ENCODE measurements at places on chromosomes 2 and 18.

- H3K4me1 ChIP-seq: no peaks in the 10 kb centered on the region
- H3K4me3 ChIP-seq: no peak overlapping the region
- H3K27me3 ChIP-seq: peaks cover 7% of the 10 kb centered on the region
- DNase-seq: no peak
- H3K27ac ChIP-seq: no peak overlapping the region
Observed at GRCh38 chr2:118806797-118807667, 40.4 kb downstream of the EN1 start.

DNA sequence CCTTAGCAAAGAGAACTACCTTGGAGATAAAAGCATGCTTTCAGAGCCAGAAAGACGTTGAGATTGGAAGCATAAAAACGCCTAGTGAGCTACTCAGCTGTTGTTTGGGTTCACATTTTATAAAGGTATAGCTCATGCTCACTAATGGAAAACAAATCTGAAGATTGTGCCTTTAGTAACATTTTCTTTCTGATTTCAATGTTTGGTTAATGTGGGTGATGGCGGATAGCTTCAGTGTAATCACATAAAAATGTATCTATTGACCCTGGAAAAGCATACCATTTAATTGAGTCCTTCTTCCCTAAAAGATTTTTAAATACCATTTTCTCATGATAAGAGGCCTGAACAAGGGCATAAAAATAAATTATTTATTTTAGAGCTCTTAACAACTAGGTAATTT, 73.4 kb downstream of the DTNA start:
- H3K27me3 ChIP-seq: no peaks in the 10 kb centered on the region
- DNase-seq: no peak
- no peak overlapping the region for H3K27ac ChIP-seq
- no peaks in the 10 kb centered on the region for H3K4me1 ChIP-seq

- no peaks in the 10 kb centered on the region for H3K36me3 ChIP-seq
- H3K4me1 ChIP-seq: no peaks in the 10 kb centered on the region
Observed at GRCh38 chr2:110106642-110107041, 9.0 kb downstream of the MALL start.

- H3K4me3 ChIP-seq: no peak overlapping the region
- no peaks in the 10 kb centered on the region for H3K27me3 ChIP-seq
- H3K4me1 ChIP-seq: no peaks in the 10 kb centered on the region
Observed at GRCh38 chr2:128108166-128108565, 17.2 kb downstream of the UGGT1 start.

DNA sequence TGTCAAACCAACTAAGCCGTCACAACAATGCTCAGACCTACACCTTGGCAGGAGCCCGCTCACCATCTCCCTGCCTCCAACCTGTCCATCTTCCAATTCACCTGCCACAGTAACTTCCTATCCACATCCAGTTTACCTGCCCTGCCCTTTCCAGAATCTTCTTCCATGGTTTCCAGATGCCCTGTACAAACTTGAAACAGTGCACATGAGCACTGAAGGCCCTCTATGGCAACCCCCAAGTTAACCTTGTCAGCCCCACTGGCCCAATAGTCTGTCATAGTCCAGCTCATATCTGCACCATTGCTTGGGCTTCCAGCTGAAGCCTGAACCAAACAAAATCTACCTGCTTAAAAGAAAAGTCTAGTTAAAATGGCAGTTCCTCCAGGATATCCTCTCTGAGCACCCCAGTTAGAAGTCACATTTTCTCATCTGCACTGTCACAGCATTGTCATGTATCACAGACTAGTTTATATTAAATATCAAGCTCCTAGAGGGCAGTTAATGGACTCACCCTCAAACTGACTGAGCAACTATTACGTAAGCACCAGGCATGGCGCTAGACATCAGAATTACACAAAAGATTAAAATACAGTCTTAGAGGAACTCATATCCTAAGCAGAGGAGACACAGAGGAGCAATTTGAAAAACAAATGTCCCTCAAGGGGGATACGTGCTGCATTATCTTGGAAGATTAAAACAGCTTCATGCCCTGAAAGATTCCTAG, 11.6 kb downstream of the NFE2L2 start:
- H3K27ac ChIP-seq: peak overlapping the region; percentile 63
- peaks cover 5% of the 10 kb centered on the region for H3K36me3 ChIP-seq
- peaks cover 39% of the 10 kb centered on the region for H3K4me1 ChIP-seq
- H3K27me3 ChIP-seq: no peaks in the 10 kb centered on the region
- no peak overlapping the region for H3K4me3 ChIP-seq
- DNase-seq: no peak

- H3K27me3 ChIP-seq: no peaks in the 10 kb centered on the region
- H3K36me3 ChIP-seq: no peaks in the 10 kb centered on the region
- no peaks in the 10 kb centered on the region for H3K4me1 ChIP-seq
- no peak overlapping the region for H3K27ac ChIP-seq
- no peak for DNase-seq
Observed at GRCh38 chr2:238694922-238695321, 153.0 kb upstream of the TWIST2 start.

- DNase-seq: no peak
- no peaks in the 10 kb centered on the region for H3K36me3 ChIP-seq
- H3K27me3 ChIP-seq: no peaks in the 10 kb centered on the region
- no peaks in the 10 kb centered on the region for H3K4me1 ChIP-seq
Observed at GRCh38 chr18:75926811-75927210, 499.3 kb upstream of the SMIM21 start.

DNA sequence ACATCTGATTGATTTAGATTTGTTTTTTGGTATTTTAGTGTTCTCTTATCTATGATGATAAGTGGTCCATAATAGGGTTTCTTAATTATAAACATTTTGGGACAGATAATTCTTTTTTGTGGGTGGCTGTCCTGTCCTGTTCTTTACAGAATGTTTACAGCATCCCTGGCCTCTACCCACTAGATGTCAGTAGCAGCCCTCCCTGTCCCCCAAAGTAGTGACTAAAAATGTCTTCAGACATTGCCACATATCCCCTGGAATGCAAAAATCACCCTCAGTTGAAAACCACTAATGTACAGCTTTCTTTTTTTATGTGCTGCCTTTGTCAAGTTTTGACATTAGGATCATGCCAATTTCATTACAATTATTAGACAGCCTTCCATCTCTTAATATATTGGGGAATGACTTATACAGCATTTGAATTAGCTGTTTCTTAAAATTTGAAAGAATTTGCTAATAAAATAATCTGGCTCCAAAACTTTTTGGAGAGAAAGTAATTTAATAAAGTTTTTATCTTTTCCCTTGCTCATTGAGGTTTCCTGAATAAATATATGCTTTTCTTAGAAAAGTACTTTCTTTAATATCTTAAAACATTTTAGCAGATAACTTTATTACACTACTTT, 19.5 kb downstream of the WIPF1 start:
- peak overlapping the region; percentile 33 for H3K27ac ChIP-seq
- peaks cover 74% of the 10 kb centered on the region for H3K4me1 ChIP-seq
- no peaks in the 10 kb centered on the region for H3K27me3 ChIP-seq
- peaks cover 28% of the 10 kb centered on the region for H3K36me3 ChIP-seq
